Islet precursor cell (in vitro differentiated cells): ENCODE measurements at places on chromosomes 1 and 21.

GRCh38 chr21:34593423-34593822 lies 21.5 kb downstream of the RCAN1 start:
- DNase-seq = peak; percentile 43

GRCh38 chr1:226327761-226328162 lies 18.8 kb upstream of the LIN9 start:
- DNase-seq = peak; percentile 81

- no peak for DNase-seq
Observed at GRCh38 chr1:111803951-111804350, 48.2 kb downstream of the DDX20 start.

GRCh38 chr1:201094832-201095231 lies 17.4 kb downstream of the CACNA1S start:
- DNase-seq = no peak

DNA sequence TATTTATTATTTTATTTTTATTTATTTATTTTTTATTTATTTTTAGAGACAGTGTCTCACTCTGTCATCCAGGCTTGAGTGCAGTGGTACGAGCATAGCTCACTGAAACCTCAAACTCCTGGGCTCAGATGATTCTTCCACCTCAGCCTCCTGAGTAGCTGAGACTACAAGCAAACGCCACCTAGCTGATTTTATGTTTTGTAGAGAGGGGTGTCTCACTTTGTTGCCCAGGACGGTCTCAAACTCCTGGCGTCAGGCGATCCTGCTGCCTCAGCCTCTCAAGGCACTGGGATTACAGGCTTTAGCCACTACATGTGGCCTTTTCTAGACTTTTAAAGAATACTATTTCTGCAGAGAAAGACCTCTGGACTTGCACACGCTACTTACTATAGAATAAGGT lies 61.3 kb upstream of the C1orf53 start:
- no peak for DNase-seq

DNA sequence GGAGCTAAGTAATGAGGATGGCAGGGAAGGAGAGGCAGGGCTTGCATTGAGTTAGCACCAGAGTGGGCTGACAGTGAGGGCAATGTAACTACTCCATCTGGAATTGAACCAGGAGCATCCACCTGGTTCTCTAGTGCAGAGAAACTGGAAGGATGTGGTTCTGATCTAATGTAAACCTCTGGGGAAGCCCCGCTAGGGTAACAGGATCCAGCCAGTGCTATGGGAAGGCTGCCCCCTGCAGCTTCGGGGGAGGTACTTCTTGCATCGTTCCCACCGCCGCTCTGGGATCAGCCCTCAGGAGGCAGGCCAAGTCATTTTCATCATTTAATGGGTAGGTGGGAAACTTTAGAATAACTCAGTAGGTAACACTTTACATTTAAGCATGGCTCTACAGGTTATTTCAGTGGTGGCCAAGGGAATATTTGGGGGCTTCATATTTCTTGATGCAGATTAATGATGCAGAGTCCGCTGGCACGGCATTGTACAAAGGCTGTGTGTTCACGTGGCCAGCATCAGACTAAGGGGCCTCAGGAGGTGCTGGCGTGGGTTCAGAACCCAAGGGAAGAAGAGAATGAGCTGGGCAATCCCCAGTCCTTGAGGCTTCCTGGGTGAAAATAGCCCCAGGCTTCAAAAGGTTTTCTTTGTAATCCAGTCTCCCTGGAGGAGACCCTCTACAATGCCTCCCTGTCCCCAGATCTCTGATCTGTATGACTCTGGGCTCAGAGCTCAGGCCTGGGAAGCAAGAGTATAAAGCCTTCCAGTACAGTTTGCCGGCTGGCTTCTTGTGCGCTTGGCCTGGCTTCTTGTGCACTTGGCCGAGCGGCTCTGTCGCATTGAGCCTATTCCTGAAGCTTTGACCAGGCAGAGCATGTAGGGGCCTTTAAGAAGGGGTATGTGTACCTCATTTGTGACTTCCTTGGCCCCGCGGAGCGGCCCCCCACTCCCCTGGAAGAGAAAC lies 26.4 kb upstream of the KAZN start:
- DNase-seq = no peak

- DNase-seq = peak; percentile 60
Observed at GRCh38 chr1:154157520-154158306, 2.8 kb upstream of the NUP210L start.

DNA sequence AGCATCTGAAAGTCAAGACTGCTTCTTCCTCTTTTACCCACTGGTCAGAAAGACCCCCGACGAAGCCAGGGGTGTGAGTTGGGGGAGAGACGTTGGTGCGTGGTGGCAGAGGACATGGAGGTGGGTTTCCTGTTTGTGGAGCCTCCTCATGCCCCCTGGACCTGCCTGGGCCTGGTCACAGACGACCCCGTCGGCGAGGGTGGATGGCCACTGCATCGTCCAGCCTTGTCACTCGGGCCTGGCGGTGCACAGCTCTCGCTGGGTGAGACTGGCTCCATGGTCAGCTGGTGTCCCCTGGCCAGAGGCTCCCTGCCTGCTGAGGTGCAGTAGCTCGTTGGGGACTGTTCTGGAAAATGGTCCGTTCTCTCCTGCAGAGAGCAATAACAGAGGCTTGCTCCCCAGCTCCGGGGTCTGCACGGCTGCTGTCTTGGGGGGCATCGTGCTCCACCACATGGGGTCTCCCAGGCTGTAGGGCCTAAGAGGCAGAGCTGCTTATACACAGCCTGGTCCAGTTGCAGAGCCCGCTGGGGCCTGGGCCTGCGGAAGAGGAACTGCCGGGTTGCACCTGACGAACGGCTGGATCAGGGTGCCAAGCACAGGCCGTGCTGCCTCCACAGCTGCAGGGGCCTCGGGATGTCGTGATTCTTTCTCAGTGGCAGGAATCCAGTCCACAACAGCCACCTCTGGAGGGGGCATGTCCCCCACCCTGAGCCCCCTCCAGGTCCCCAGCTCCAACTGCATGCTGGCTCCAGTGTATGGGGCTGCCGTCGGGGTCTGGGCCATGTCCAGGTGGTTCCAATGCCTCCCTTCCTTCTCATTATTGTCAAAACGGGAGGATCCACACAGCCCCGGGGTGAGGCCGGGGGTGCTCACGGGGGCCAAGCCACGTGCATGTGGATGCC lies 18.0 kb upstream of the ACTRT2 start:
- DNase-seq = no peak

DNA sequence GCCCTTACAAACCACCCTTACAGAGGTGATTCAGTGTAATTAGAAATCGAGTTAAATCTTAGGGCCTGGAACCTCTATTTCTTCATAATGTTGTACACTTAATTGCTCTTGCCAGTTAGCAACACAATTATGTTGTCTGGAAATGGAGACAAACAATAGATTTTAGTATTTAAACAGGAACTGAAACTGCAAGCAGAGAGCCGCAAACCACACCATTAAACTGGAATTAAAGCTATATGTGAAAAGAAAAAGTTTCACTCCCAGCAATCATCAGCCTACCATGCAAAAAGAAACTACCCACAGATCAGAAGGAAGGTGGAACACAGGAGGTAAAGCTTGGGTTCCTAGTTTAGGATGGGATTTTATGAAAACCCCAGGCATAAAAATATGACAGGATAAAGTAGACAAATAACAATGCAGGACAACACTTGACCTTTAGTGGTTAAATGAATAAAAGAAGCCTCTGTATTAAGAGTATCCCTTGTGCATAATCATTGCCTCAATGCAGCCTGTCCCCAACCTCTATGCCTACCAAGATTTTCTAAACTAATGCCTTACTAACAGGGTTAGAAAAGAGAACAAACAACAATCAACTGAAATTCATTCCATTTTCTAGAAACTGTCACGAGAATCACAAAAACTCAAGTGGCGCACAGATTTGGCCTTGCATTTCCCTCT lies 304.3 kb upstream of the ESRRG start:
- no peak for DNase-seq

DNA sequence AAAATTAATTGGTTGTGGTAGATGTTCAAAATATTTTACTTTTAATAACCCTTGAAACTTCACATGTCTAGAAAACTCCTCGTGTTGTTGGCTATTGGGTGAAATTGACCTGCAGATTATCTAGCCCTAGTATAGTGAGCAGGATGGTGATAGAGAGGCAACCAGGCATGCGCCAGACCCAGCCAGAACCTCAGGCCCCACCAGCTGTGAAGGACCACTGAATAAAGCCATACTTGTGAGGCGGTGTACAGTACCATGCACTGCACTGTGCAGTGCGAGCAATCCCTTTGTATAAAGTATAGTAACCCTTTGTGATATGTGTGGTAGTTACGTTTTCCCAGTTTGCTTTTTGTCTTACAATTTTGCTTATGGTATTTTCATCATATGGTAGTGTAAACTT lies 8.5 kb downstream of the TTF2 start:
- DNase-seq = no peak

DNA sequence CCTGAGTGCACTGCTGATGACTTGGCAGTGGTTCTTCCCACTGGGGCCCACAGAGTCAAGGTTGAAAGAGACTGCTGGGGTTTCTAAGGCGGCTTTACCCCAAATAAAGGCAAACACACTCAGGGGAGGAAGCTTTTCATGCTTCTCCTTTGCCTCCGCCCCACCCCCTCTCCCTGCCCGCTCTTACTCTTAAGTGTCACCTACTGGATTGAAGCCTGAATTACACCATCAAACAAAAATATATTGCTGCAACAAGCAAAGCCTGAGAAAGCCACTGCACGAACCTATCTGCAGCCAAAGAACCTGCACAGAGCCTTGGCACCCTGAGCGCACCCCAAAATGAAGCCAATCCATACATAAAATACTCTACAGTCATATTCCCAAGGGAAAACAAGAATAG lies 63.1 kb downstream of the PTGFR start:
- no peak for DNase-seq

GRCh38 chr1:214842856-214843255 lies 239.7 kb upstream of the KCNK2 start:
- DNase-seq = no peak

GRCh38 chr1:176880955-176881595 lies 283.4 kb downstream of the ASTN1 start:
- DNase-seq = peak; percentile 87

- no peak for DNase-seq
Observed at GRCh38 chr1:188027613-188028012, 1198.9 kb downstream of the PLA2G4A start.

GRCh38 chr21:31622397-31622796 lies 37.1 kb upstream of the SOD1 start:
- no peak for DNase-seq

DNA sequence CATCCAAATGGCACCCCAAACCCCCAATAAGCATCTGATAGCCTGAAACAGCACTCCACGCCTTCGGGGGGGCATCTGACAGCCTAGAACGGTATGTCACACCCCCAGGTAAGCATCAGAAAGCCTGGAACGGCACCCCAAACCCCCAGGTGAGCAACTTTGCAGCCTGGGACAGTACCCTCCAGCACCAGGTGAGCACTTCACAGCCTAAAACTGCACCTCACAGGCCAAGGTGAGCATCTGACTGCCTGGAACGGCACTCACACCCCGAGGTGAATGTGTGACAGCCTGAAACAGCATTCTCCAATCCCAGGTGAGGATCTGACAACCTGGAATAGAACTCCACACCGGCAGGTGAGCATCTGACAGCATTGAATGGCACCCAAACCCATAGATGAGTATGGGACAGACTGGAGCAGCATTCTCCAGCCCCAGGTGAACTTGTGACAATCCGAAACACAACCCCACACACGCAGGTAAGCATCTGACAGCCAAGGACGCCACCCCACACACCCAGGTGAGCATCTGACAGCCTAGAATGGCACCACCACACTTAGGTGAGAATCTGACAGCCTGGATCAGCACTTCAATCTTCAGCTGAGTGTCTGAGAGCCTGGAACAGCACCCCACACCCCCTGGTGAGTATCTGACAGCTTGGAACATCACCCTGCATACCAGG lies 18.3 kb upstream of the MMEL1 start:
- DNase-seq = no peak

- DNase-seq = peak; percentile 81
Observed at GRCh38 chr1:25503551-25504426, 39.6 kb upstream of the LDLRAP1 start.

DNA sequence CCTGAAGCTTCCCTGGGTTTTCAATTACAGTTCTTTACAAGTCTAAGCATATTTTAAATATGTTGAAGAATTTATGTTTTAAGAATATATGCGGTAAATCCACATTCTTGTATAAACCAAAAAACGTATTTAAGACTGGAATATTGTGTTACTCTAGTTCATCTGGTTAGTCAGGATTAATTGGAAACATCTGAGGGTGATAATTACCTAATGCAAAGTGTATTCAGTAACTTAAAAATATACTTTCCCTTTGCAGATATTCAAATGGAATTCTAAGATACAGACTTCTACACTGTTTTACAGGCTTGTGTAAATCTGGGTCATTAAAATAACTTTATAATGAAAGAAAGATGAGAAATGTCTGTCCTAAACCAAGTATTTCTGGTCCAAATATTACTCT lies 302.0 kb downstream of the VAV3 start:
- DNase-seq = no peak

GRCh38 chr1:208235982-208236761 lies 8.0 kb downstream of the PLXNA2 start:
- peak; percentile 85 for DNase-seq

- no peak for DNase-seq
Observed at GRCh38 chr1:3697810-3698209, 45.5 kb downstream of the TP73 start.

DNA sequence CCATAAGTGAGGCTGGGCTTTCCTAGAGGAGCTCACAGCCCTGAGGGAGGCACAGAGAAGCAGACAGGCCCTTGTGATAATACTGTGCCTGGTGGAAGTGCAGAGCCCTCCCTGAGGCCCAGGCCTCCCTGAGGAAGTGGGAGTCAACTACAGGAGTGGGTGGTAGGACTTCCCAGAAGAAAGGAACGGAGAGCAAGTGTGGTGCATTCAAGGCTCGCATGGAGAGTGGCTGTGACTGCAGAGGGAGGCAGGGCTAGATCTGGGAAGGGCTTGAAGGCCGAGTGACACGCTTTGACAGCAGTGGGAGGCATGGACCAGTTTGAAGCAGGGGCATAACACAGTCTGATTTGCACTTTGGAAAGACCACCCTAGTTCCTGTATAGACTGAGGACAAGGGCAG lies 37.3 kb downstream of the AZIN2 start:
- DNase-seq = no peak

DNA sequence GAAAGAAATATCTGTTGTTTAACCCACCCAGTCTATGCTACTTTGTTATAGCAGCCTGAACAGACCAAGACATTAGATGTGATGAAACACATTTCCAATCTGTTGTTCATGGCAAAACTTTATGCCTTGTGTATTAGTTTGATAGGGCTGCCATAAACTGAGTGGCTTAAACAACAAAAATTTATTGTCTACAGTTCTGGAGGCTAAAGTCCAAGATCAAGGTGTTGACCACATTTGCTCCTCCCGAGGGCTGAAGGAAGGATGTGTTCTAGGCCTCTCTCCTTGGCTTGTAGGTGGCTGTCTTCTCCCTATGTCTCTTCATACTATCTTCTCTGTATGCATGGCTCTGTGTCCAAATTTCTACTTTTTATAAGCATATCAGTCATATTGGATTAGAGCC lies 94.1 kb upstream of the HIVEP3 start:
- DNase-seq = no peak

GRCh38 chr1:74908797-74909196 lies 175.8 kb downstream of the TYW3 start:
- no peak for DNase-seq

DNA sequence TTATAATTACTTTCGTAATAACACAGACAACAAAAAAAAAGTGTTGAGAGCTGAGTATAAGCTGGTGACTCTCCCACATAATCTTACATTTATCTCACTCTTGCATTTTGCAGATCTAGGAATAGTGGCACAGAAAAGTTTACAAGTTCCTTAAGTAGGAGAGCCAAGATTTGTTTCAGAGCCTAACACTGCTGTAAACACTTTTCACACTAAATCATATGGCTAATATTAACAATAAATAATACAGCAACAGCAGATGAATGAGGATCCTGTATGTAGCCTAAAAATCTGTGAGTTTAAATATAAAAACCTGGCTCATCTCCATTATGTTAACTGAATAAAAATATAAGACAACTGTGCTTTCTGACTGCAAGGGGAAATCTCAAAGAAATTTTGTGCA lies 846.5 kb upstream of the ADAMTS5 start:
- DNase-seq = no peak
